ENCODE measurements at places on chromosomes 3 and 15. TPM values are rescaled to one million over a fixed set of nuclear protein-coding genes. Genes with fewer than 3 reads are reported as not detected.
A peak's percentile ranks its signal among the peaks of the same experiment; 100 is the strongest.

The SLC6A6 gene
- total RNA-seq: 28.6 TPM

The RSRC1 gene
- total RNA-seq: 47.4 TPM

The SNX22 gene
- total RNA-seq: 0.23 TPM

The AADACL2 gene
- total RNA-seq: not detected

The STRIT1 gene
- total RNA-seq: not detected

The THSD4 gene
- 34.2 TPM for total RNA-seq

The TRIM42 gene
- total RNA-seq: not detected

DNA sequence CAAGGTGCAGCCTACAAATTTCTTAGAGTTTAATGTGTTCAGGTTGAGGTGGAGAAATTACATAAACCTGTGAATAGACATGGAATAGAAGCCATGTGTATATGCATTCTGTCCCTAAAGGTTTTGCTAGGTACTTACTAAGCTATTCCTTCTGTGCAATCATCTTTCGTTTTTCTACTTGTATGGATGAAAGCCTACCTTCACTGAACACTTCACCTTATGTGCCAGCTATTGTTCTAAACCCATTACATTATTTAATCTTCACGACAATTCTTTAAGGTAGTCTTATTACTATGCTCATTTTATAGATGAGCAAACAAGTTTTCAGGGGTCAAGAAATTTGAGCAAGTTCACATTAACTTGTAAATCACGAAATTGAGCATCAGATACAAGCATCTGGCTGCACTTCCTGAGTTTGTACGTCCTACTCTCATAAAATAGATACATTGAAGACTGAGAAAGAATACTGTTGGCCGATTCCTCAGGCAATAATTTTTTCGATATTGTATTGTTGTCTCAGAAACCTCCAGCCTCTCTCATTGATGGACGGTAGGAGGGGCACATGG, 635 bp upstream of the RCN2 start:
- DNase-seq: peak; percentile 9

DNA sequence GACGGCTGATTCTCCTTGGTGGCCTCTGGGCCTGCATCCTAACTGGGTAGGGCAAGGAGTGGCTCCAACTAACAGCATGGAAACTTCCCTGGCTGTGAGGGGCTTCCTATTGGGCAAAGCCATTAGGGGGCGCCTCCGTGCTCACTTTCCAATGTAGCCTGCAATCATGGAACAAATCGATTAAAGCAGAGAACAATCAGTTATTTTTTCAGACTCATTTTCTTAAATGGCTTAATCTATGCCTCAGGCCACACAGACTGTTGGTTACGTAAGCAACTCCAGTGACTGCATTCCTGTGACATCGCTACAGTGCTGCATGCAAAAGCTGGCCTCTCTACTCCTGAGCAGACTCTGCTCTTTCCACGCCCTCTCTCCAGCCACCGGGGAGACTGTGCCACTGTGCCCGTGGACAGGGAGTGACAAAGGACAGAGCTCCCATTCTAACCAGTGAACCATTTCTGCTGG, 278.9 kb downstream of the KLF13 start:
- DNase-seq: no peak

DNA sequence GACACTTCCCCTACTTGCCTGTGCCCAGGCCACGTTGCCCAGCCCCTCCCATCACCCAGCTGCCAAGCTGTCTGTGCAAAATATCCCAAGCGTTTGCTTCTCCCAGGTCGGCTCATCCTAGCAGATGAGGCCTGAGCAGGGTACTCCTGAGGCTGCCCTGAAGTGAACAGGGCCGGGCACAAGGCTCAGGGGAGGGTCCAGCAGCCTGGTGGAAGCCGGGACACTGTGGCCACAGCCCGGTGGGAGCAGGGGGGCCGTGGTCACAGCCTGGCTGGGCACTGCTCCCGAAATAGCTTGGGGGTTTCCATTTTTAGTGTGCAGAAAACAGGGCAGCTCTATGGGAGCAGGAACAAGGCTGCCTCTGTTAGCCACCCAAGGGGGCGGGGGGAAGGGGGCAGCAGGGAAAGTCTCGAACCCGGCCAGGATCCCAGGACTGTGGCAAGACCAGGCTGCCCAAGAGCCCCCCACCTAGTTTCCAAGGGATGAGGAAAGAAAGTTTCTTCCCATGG, 3.4 kb downstream of the PLXNB1 start:
- no peak for DNase-seq

DNA sequence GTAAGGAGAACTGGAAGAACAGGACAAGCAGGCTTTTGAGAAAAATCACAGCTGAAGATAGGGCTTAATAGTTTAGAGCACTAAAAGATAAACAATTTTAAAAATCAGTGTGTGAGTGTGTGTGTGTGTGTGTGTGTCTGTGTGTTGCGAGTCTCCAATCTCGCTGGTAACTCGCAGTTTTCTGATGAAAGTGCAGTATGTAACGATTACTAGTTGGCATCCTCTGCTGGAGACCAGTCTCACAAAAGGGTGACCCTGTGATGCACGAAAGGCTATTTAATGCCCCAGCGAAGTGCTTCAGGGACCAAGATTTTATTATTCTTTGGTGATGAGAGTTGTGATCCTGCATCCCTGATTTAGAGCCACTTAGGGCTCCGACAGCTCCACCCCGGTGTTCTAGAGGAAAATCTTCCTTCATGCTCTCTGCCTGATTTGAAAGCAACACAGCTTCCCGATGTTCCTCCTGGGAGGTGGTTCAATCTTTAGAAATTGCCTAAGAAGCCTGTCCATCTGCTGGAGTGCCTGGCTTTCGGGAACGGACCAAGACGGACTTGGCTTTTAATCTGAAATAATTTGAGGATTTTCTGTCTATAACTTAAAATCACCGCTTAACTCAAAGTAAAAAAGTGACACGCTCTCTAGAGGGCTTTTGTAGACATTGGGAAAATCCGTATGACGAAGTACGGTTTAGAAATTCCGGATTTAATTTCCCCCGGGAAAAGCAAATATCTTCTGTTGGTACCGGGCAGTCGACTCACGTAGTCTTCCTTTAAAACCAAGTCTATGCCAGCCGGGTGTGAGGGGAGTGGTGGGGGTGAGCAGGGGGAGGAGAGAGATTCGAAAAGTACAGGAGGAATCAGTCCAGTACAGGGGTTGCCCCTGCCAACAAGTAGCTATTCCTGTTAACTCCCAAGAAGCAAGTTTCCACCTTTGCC, 1.1 kb upstream of the ALCAM start:
- peak; percentile 73 for DNase-seq

DNA sequence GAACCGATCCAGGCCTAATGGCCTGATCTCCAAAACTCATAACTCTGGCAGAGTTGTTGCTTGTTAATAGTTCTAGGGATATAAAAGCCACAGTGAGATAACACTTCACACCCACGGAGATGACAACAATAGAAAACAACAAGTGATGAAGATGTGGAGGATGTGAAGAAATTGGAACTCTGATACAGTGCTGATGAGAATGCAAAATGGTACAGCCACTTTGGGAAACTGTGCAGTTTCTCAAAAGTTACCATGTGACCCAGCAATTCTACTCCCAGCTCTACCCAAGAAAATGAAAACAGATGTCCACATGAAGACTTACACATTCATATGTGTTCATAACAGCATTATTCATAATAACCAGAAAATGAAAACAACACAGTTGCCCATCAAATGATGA, 3.8 kb downstream of the CMTM7 start:
- no peak for DNase-seq

- no peak for DNase-seq
Observed at GRCh38 chr15:80343554-80343992, 60.6 kb upstream of the ARNT2 start.

DNA sequence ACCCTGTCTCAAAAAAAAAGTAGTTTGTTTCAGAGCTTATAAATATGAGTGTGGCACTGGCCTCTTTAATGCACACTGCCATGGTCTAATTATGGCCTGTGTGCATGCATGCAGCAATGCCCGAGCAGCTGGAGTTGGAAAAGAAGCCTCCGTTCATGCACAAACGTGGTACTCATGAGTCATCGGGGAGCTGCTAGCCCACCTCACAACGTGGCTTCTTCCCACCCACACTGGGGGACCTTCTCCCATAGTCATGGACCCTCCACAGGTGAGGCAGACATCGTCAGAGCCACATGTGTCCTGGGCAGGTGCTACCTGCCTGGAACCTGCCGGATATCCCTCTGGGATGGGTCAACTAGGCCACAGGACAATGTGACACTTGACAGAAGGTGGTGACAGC, 66.7 kb downstream of the ATP10A start:
- no peak for DNase-seq

DNA sequence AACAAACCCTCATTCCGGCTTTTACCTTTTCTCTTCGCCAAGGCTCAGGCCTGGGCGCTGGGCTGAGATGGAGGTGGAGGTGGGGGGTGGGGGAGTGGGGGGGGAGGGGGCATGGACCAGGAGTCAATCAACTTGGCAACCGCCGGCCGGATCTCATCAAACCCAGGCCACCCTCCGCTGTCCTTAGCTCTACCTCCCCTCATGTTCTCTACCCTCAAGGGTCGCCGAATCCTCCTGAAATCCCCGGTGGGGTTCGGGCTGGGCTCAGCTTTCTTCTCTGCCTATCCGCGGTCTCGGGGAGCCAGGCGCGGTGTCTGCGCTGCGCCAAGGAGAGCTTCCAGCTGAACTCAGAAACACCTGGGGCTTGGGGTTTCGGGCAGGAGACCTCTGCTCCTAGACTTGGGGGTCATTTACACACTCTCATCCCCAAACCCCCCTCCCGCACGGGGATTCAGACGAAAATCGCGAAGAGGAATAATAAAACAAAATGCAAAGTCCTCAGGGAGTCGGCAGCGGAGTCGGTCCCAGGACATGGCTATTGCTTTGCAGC, 2.5 kb downstream of the ONECUT1 start:
- DNase-seq: no peak

- no peak for DNase-seq
Observed at GRCh38 chr3:164608554-164609276, 469.6 kb downstream of the SI start.

DNA sequence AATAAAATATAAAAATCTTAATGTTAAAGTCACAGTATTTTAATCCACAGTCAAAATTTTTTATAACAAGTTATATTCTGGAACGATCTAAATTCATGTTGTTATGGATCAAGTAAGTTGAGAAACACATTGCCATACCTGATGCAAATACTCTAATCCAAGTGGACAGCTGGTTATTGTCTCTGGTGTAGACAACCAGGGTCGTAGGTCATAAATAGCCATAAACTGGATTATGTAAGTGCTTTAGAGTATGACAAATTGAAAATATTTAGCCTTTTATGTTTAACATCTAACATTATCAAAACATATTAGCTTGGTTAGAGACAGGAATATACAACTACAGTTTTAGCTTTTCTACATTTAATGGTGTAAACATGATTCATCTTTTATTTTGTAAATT, 53.0 kb downstream of the PLSCR2 start:
- no peak for DNase-seq

DNA sequence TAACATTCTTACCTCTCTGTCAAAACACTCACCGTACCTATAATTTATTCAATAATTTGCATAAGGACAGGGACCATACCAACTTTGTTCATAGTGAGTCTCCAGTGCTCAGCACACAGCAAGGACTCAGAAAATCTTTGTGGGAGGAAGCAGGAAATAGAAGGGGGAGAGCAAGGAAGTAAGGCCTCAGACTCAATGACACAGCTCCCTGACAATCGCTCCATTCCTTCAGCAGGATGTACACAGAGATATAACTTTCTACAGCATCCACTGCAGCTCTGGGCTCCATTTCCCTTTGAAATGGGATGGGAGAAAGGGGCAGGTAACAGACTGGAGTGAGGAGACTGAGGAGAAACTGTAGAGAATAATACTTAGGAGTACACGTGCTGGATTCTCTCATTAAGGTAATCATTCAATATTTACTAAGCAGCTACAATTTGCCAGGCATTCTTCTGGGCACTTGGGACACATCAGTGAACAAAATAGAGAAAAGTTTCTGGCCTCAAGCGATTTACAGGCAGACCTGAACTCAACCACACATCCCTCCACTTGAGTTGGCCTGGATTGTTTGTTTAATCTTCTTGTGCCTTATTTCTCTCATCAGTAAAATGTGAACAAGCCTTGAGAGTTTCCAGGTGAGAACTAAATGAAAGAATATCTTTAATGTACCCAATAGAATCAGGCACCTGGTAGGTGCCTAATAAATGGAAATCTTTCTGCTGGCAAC, 330.3 kb upstream of the THBS1 start:
- peak; percentile 72 for DNase-seq

DNA sequence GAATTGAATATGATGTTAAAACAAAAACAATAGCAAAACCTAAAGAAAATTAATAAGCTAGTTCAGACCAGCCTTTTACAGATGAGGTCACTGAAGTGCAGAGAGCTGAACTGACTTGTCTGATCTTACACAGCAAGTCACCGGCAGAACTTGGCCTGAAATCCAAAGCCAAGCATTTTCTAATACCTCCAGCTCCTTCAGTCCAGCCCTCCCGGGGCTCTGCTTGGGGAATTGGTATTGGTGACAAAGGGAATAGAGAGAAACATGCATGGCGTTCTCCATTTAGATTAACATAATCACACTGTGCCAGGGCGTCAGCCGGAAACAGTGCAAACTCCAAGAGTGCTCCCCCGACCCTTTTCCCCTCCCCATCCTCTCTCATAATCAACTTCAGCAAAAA, 14.1 kb upstream of the ZSCAN2 start:
- no peak for DNase-seq

- DNase-seq: no peak
Observed at GRCh38 chr3:132321304-132321703, 4.1 kb downstream of the ACP3 start.

- DNase-seq: no peak
Observed at GRCh38 chr3:60189304-60189703, 1061.9 kb downstream of the FHIT start.

GRCh38 chr3:65398953-65399352, 639.8 kb downstream of the MAGI1 start:
- peak; percentile 82 for DNase-seq

- DNase-seq: no peak
Observed at GRCh38 chr15:77410701-77411618, 8.9 kb downstream of the PEAK1 start.

GRCh38 chr3:67653425-67654098, 850 bp downstream of the SUCLG2 start:
- no peak for DNase-seq

- no peak for DNase-seq
Observed at GRCh38 chr15:67180514-67181191, 73.8 kb downstream of the AAGAB start.

DNA sequence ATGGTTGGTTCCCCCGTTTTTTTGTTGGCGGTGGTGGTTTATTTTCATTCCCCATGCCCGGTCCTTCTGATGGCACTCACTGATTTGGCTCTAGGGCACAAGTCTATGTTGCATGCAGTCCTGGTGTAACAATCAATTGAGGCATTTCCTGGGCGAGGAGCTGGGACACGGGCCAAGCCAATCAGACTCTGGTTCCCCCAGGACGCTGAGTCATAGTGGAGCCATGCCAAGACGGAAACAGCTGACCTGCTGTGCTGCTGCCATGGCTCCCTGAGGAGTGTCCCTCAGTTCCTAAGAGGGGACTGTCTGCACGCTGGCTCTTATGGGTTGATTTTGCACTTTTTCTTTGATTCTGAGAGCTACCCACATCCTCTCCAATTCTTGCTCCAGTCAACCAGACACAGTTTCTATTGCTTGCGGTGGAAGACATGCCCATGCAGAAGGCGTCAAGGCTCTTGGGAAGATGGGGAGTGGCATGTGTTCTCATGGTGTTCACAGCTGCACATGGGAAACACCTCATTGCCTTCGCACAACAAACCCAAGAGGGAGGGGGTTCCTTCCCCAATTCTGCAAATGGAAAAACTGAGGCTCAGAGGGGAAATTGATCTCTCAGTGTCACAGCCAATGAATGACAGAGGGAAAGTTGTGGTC, 28.3 kb upstream of the ALDH1L1 start:
- peak; percentile 59 for DNase-seq

Measured in dermis blood vessel endothelial cell (primary cell).